ENCODE measurements at places on chromosomes 16 and 17.

GRCh38 chr17:3740611-3741073 lies 16.9 kb downstream of the HASPIN start:
- peak; percentile 42 for DNase-seq

DNA sequence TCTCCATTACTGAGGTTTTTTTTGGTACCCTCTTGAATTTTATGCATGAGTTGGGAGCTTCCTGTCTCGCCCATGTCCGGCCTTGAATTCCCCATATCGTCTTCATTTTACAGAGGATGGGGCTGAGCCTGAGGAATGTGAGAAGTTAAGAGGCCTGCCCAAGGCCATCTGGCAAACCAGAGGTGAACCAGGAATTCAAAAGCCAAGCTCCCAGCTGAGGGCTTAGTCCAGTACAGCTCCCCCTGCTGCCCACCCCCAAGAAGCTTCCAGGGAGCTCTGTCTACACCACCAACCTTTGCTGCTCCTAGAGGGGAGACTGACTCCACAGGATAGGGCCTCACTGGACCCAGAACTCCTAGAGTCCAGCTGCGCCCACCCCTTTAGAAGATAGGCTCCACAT lies 20.7 kb upstream of the C16orf78 start:
- DNase-seq, result no peak

DNA sequence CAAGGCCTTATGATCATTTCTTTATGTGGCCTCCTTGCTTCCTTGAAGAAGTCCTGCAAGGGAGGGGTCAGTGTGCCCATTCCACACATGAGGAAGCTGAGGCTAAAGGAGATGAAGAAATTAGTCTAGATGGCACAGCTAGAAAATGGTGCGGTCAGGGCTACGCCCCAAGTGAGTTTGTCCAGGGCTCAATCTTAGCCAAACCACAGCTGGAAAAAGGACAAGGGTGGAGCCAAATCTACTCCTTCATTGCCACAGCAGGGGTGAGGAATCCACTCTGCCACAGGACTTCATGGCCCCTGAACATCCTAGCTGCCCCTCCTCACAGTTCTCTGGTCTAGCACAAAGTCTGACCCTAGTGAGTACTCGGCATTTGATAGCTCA lies 16.2 kb downstream of the BEAN1 start:
- DNase-seq, result no peak

DNA sequence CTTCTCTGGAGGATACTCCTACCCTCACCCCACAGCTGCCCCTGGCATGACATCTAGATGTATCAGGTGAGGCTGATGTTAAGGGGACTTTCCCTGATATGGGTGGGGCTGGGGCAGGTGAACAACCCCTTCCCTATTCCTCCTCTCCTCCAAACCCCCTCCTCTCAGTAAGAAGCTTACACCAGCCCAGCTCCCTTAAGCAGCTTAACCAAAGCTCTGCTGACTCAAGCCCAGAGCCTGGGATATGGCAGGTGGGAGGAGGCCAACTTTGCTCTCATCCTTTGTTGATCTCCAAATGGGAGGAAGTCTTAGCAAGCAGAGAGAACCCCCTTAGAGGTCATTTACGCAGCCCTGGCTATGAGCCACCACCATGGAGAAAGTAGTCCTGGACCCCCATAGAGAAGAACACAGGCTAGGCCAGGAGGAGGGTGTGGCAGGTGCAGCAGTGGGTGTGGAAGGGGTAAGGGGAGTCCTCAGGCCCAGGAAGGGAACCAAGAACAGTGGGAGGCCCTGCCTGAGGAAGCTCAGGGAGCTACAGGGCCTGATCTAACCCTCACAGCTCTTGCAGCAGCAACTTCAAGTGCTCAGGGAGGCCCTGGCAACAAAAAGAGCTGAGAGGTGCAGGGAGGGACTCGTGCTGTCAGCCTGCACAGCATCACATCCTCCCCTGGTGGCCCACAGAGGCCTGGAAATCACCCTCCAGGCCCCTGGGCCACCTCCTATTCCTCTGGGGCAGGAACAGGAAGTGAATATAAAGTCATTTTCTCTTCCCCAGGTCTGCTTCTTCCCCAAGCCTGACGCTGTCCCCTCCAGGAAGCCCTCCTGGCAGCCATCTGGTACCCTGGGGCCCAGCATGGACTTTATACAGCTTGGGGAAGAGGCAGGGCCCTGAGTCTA lies 2.9 kb downstream of the UNC119 start:
- peak; percentile 80 for DNase-seq

GRCh38 chr17:30933966-30934365 lies 12.2 kb downstream of the ADAP2 start:
- DNase-seq, result no peak

GRCh38 chr17:9865586-9865985 lies 39.5 kb downstream of the RCVRN start:
- no peak for DNase-seq

DNA sequence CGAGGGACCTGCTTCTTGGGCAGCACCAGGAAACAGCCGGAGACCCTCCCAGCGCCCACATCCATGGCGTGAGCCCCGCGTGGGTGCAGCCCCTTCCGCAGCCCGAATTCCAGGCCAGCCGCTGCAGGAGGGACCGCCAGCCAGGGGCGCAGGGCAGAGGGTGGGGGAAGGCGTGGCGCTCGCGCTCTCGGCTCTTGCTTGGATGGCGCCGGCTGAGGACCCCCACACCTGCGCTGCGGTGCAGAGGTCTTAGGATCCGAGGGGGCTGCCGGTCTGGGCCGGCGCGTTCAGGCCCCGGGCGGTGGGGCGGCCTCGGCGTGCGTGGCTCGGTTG lies 28.8 kb downstream of the ACTG1 start:
- DNase-seq, result no peak

- DNase-seq, result no peak
Measured at GRCh38 chr17:51164911-51165679, 1.1 kb upstream of the NME2 start.
